Airway epithelial cell (primary cell): ENCODE measurements at places on chromosomes 5 and 9. TPM values are rescaled to one million over a fixed set of nuclear protein-coding genes. Genes with fewer than 3 reads are reported as not detected.

Gene CA9
- 39.5 and 44.6 TPM in 2 replicates for total RNA-seq

Gene FAM221B
- total RNA-seq, result not detected in 2 replicates

Gene CEP78
- total RNA-seq, result 10.4 and 19.3 TPM in 2 replicates

Gene CDKN2A
- 18.5 and 21.6 TPM in 2 replicates for total RNA-seq

Gene SLC6A7
- total RNA-seq, result not detected in 2 replicates

Gene TMEM174
- not detected in 2 replicates for total RNA-seq
